ENCODE measurements at places on chromosomes 2 and 18.

GRCh38 chr18:76619261-76619620 is 124.2 kb upstream of the ZNF516 start:
- DNase-seq: no peak

DNA sequence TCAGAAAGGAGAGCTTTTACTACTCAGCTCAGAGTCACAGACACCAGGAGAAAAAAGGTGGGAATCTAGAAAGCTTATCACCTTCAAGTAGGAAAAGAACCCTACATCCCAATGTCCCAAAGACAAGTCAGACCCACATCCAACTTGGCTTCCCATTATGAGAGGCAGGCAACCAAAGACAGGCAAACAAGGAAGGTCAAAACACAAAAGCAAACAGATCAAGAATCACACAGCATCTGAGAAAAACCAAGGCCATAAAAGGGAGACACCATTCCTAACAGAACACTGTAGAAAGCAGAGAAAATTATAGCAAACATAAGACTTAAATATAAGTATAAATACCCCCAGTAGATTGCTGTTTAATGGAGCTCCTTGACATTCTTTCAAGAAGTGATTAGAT is 40.7 kb downstream of the SLC3A1 start:
- DNase-seq: no peak

DNA sequence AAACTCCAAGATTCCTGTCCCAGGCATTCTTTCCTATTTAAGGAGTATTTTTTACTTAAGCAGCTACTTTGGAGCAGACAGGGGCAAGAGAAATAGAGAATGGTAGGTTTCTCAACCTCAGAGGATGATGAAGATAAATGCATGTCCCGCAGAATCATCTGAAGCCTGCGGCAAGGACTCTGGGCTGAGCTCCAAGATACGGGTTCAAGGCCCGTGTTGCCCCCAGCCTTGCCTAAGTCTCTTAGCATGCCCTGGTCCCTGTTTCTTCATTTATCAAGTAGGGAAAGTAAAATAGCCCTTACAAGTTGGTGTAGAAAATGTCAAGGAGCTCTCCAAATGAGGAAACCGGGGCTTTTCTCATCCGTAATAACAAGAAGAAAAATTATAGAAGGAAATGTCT is 214.0 kb downstream of the KLHL29 start:
- DNase-seq: no peak

DNA sequence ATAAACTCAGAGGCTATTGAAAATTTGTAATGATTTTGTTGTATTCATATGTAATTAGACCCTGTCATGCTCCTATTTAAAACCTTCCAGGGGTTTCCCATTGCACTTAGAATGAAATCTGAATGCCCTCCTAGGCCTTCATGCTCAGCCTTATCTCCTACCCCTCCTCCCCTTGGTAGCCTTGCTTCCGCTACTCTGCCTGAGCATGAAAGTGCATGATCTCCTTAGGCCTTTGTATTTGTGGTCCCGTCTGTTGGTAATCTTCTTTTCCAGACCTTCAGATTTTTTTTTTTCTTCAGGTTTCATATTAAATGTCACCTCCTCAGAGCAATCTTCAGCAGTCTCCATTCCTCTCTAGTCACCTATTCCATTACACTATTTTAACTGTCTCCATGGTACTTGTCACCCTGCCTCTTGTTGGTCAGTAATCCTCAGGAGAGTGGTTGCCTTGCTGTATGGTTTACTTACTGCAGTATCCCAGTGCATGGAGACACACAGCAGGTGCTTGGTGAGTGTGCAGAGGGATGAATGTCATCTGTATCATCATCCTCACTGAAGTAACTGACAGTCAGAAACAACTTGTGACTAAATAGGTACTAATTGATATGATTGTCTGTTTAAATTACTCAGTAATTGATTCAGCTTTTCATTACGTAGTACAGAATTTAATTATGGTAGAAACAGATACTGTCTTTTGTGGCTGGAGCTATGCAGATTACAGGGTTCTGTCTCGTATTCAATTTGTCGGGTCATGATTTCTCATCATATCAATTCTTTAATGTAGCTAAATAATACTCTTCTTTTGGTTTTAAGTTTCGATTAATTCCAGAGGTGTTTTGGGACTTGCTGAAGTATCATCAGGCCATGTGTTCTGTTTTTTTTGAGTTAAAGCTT is 63.9 kb downstream of the PHLPP1 start:
- no peak for DNase-seq

DNA sequence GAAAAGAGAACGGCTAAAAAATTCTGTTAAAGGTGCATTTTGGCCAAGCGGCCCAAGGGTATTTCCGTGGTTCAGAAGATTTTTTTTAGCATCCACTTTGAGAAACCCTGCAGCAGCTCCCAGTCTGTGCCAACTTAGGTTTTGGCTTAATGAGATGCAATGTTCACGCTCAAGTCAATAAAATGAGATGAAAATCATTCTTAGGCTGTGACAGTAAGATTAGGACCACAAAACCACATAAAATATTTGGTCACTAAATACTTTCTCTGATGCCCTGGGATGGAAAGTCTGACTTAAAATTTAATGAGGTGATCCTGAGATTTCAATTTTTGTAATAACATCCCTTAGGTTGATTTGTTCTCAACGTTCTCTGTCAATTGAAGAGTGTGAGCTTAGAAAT is 74.2 kb upstream of the FHL2 start:
- DNase-seq: no peak
